Cerebellum (tissue), 4 donors: ENCODE measurements at places on chromosomes 13 and 19. TPM values are rescaled to one million over a fixed set of nuclear protein-coding genes. Genes with fewer than 3 reads are reported as not detected.

DNA sequence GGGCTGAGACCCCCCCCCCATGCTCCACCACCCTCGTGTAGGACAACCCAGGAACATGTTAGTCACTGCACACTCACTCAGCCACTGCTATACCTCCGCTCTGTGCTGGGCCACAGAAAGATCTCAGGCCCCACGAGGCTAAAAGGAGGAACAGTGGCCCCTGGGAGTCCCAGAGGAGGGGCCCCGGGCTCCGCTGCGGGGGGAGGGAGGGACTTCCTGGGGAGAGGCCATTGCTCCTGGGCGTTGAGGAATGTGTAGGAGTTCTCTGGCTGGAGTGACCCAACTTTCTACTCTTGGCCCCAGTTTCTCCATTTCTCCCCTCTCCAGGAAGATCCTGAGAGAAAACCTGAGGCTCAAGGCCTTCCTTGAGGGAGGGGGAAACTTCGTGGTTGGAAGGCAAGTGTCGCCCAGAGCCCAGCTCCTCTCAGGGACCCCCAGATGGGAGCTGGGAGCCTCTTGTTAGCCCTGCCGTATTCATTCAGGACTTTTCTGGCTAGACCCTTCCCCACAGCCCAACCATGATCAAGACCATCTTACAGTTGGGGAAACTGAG, 13.6 kb downstream of the ONECUT3 start:
- DNase-seq = no peak

The PRSS57 gene
- total RNA-seq = not detected

- DNase-seq = no peak
These were observed 9.6 kb upstream of the CYSLTR2 start for GRCh38 chr13:48644141-48644540.

DNA sequence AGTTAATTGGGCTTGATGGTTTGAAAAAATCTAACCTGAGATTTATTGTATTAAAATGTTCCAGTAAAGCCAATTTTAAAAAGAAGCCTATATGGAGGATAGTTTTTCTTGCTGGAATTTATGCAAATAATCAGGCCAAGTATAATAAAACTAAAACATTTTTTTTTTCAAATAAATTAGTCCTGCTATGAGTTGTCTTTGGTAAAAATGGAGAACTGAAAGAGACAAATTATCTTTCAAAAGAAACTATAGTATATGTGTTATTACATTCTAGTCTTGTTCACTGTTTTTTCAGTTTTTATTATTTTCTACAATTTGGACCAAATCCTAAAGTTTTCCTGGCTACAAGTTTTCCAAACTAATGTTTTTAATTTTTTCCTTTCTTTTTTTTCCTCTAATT, 468.9 kb downstream of the UQCRFS1 start:
- DNase-seq = no peak

- DNase-seq = no peak
These were observed 7.1 kb downstream of the TLE5 start for GRCh38 chr19:3054972-3055740.
